Activated CD8-positive, alpha-beta T cell treated with anti-CD3 and anti-CD28 coated beads for 36 hours (primary cell): ENCODE measurements at places on chromosomes 7 and 10. TPM values are rescaled to one million over a fixed set of nuclear protein-coding genes. Genes with fewer than 3 reads are reported as not detected.
A peak's percentile ranks its signal among the peaks of the same experiment; 100 is the strongest.

SPAM1 gene
- not detected for total RNA-seq

SUGCT gene
- 1.6 TPM for total RNA-seq

POLR2J gene
- 54.7 TPM for total RNA-seq

BMPER gene
- not detected for total RNA-seq

PTN gene
- total RNA-seq: not detected

OR2A5 gene
- not detected for total RNA-seq

JAZF1 gene
- total RNA-seq: 4.0 TPM

ELOVL3 gene
- total RNA-seq: not detected

GPR85 gene
- not detected for total RNA-seq

SRRT gene
- 211 TPM for total RNA-seq

RARRES2 gene
- not detected for total RNA-seq

TAS2R41 gene
- total RNA-seq: not detected

FKBP6 gene
- total RNA-seq: not detected

DNA sequence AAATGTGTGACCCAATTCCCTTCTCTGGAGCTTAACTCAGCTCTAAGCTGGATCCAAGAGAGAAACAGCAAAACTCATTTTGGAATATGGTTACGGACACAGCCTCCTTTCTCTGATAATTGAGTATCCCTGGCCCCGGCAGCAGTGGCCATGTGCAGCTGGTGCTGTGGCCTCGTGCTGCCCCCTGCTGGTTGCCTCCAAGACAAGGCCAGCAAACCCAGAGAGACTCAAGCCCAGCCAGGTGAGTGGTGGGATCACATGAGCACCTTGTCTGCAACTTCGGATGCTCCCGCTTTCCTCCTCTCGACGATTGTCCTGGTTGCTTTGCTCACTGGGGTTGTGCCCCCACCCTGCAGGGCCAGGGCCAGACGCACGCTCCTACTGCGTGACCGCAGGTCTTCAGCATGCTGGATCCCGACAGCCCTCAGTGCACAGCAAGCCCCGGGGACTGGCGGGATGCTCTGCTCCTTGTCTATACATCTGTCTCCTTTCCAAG lies 19.4 kb downstream of the SFTPD start:
- peak; percentile 86 for DNase-seq

- DNase-seq: no peak
Measured at GRCh38 chr10:31888442-31888841, 40.2 kb downstream of the ARHGAP12 start.

DNA sequence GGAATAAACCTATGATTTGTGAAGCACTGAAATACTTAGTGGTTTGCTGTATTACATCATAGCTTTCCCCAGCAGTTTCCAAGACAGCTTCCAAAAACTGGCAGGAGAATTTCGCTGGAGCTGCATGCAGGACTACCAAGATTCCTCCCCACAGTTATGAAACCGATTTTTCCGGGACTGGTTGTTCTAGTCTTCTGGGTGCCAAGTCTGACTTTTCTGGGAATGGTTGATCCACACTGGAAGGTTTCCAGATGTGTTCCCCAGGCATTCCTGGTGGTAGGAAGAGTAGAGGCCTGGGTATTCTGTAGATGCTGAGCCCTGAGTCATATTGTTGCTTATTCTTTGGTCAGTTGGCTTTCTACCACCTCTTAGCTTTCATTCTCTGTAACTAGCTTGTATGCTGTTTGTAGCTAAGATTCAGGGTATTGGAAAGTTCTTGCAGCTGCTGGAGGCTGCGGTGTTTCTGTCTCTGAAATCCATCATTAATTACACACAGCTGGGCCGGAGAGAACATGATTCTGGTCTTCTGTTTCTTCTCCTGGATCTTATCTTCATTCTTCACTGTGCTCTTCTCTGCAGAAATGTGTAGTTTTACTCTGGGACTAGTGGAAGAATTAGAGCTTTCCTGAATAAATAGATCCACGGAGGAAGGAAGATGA lies 6.3 kb downstream of the ABCC2 start:
- DNase-seq: no peak

- peak; percentile 83 for DNase-seq
Measured at GRCh38 chr7:32427769-32428291, 62.4 kb downstream of the LSM5 start.

- no peak for DNase-seq
Measured at GRCh38 chr10:48655411-48656240, 29.0 kb upstream of the WDFY4 start.

DNA sequence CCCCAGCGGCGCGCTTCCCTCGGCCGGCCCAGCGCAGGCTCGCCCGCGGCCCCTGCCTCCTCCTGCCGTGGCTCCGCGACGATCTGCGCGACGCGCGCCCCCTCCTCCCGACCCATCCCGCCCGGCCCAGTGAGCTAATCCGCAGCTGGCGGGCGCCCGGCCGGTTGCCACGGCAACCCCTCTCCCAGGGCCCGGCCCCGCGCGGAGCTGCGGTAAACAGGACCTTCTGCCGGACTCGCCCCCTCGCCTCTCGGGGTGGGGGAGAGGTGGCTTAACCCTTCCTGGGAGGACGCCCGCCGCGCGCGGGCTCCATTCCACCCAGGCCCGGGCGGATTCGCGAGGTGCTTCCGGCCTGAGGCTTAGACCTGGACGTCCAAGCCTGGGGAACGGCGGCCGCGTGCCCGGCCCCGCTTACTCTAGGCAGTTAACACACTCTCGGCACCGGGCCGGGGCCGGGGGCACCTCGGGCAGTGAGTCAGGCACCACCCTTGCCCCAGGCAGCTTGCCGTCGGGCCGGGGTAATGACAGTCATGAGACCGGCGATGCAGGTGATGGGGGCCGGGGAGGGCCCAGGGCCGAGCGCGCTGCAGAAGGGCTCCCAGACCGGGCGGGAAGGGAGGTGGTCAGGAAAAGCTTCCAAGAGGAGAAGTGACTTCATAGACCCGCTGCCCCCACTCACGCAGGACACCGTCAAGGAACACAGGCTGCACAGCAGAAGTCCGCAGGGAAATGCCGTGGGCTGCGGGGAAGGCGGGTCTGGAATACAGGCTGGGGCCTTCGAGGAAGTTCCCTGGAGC lies at the start of gene DENND2A:
Gene DENND2A (minus strand): TSS at position 87 of the 797 bp plus-strand sequence. CDS start 38,416 bp downstream, outside the sequence.
- no peak for DNase-seq

DNA sequence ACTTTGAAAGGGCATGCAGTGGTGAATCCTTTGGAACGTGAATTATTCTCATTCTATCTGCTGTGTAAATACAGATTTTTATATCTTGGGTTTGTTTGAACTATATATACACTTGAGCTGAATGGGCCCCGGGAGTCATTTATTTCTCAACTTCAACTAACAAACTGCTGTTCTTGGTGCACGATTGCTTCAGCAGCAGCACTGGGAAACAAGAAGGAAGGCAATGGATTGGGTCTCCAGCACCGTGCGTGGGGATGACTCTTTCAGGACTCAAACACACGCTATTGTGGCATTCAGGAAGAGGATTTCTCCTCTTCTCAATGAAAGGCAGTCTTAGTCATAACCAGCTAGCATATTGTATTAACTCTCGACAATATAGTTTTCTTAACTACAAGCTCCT lies 226.0 kb upstream of the NFE2L3 start:
- no peak for DNase-seq

GRCh38 chr7:156816943-156817572 lies 75.9 kb downstream of the LMBR1 start:
- no peak for DNase-seq

DNA sequence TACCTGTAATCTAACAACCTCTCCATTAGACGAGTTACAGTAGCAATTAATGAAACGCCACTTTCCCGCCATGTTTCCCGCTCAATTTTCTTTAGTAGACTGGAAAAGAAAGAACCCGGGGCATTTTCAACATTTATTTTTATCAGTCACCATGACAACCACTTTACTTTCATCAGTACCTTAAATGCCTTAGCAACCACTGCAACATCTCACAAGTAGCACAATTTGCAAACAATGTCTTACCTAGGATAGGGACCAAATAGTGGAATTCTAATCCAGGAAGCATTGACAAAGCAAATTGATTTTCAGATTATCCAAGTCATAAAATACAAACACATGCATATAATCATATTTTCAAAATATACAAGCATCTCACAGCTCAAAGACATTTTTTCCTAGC lies 221.6 kb upstream of the IMMP2L start:
- DNase-seq: no peak

DNA sequence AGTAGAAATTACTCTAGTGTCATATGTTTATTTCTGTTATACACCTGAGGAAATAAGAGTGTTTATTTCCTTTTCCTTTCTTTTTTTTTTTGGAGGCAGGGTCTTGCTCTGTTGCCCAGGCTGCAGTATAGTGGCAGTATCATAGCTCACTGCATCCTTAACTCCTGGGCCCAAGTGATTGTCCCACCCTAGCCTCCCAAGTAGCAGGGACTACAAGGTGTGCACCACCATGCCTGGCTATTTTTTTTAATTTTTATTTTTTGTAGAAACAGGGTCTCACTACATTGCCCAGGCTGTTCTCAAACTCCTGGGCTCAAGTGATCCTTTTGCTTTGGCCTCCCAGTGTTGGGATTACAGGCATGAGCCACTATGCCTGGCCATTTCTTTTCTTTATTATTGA lies 37.8 kb downstream of the TBC1D12 start:
- no peak for DNase-seq

DNA sequence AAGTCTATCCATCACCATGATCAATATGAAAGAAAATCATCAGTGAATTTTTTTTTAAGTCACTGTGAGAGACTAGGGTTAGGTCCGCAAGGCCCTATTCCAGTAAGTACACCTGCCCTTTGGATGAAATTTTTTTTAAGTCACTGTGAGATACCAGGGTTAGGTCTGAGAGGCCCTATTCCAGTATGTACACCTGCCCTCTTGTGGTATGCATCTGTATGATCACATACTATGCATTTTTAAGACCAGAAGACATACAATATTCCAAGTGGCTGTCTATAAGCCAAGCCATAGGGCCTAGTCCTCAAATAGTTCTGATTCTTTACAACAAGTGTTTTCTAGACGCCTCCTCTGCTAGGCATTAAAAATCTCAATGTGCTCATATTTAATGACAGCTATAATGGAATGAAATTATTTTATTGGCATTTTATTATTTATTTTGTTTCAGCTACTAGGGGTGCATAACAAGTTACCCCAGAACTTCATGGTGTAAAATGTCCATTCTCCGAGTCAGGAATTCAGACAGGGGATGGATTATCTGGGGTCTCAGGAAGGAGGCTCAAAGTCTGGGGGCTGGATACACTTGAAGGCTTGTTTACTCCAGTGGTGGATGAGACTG lies 53.1 kb downstream of the TEX36 start:
- no peak for DNase-seq

DNA sequence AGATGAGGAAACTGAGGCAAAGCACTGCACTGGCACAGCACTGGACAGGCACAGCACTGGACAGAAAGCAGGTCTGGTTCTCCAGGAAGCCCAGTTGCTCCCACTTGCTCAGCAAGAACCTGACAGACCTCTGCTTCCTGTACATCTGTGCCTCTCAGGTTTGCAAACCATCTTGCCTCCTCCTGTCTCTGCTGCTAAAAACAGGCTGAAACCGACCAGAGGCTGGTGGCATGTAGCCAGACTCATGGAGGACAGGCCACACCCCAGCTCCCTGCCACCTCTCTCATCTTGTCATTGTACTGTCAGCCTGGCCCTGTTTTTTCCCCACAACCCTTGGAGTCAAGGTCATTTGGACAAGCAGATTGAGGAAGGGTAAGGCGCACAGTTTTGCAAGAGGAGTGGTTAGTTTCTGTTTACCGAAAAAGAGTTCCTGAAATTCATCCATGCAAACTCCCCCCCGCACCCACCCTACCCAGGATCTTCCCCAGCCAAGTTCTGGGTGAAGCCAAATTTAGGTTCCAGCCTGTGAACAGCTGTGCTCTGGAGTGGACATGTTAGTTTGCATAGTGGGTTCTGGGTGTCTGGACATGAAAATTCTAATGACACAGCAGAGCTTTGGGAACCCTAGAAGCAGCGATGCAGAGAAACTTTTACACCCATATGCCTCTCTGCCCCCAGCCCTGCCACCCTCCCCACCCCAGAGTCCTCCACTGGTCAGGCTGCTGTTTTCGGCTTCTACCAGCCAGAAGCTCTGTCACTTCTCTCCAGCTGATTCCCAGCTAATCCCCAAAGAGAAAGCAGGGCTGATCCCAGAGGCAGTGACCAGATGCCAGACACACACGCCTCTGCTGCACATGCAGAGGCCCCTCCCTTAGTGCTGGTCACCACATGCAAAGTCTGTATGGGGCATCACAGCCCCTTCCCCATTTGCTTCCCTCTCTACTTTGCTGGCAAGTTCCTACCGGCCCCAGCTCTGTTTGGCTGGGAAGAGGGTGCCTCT lies 8.5 kb upstream of the C10orf105 start:
- peak; percentile 89 for DNase-seq

DNA sequence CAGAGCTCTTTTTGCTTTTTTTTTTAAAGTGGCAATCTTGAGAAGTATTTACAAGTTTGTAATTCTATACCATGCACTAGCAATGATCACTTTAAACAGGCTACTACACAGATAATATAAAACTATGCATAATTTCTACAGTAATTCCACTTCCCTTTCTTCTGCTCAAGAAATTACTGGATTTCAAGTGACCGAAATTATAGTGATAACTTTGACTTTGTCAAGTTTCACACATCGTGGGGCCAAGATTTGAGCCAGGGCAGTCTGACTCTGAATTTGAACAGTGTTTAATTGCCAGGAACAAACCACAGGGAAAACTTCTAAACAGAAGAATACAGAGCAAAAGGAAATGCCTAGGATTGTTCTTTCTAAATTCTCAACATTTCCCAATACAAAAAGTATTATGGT lies 288.3 kb upstream of the MKLN1 start:
- no peak for DNase-seq

- DNase-seq: no peak
Measured at GRCh38 chr7:7491044-7491443, 44.6 kb downstream of the COL28A1 start.

GRCh38 chr7:64628721-64629120 lies 37.2 kb upstream of the ZNF107 start:
- no peak for DNase-seq

DNA sequence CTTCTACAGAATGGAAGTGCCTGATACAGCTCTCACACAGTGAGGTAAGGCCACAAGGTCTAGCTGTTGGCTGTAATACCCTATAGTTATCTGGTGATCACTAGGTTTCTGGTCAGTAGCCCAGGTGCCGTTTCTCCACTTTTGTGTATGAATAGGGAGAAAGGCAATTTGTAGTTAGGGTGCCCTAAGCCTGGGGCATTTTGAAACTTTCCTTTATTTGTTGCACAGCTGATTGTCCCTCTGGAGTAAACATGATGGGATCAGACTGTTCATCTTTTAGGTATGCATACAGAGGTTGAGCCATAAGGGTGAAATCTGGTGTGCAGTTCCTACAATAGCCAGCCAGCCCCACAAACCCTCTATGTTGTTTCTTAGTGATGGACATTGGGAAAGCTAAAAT lies 112.4 kb downstream of the ANKRD26 start:
- no peak for DNase-seq

DNA sequence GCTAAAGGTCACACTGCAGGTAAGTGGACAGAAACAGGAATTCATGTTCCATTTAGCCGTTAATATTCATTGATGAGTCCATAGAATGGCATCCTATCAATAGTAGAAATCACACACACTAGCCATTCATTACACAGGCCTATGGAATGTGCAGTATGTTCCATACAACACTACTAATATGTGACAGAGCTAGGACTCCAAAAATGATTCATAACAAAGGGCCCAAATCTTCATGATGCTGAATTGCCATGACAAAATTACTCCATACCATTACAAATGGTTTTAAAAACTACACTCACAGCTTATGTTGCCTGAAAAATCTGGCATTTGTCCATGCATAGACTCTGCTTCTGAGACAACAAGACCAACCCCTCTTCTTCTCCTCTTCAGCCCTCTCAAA lies 549.1 kb downstream of the XPNPEP1 start:
- no peak for DNase-seq

GRCh38 chr10:110609605-110610004 lies 34.5 kb upstream of the RBM20 start:
- DNase-seq: no peak

GRCh38 chr10:80739328-80739727 lies 201.6 kb downstream of the SH2D4B start:
- no peak for DNase-seq
